ENCODE measurements at places on chromosomes 16 and 17.
A peak's percentile ranks its signal among the peaks of the same experiment; 100 is the strongest.

GRCh38 chr16:67403976-67404555 lies 10.8 kb upstream of the TPPP3 start:
- no peak for DNase-seq

GRCh38 chr16:49158029-49158642 lies 123.5 kb downstream of the CBLN1 start:
- DNase-seq: peak; percentile 1

DNA sequence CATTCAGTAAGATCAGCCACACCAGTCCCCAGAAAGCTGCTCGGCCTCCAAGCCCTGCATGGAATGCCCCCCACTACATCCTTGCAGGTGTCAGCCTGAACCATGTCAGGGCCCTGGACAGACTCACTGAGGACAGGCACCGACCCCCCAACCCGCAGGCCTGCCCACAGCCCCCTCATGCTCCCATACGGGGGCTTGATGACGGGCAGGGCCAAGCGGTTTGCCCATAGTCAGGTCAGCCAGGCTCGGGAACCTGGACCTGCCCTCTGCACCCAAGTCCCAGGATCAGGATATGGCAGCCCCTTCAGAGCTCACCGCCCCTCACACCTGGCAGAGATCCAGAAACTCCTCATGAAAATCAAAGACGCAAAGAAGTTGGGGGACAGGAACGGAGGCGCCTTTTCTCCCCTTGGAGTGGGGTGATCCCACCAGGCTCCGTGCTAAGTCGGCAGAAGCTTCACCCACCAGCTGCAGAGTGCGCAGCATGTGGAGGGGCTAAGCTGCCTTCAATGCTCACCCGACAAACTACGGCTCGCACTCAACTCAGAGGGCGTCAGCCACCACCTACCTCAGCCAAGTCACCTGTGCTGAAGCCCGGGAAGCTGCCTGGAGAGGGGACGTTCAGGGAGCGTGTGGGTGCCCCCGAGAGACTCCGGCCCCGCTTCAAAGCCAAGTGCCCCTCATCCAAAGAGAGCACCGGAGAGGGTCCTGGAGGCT lies 26.5 kb downstream of the GNPTG start:
- no peak for DNase-seq

GRCh38 chr17:71227841-71228240 lies 893.0 kb upstream of the SOX9 start:
- DNase-seq: peak; percentile 21

GRCh38 chr16:49590166-49590871 lies 216.7 kb downstream of the C16orf78 start:
- DNase-seq: no peak
